ENCODE measurements at places on chromosomes 7 and 10.
A peak's percentile ranks its signal among the peaks of the same experiment; 100 is the strongest.

- DNase-seq: no peak
Observed at GRCh38 chr7:77415476-77415822, 700 bp downstream of the GSAP start.

- DNase-seq: no peak
Observed at GRCh38 chr7:46838463-46838862, 743.4 kb downstream of the TNS3 start.

DNA sequence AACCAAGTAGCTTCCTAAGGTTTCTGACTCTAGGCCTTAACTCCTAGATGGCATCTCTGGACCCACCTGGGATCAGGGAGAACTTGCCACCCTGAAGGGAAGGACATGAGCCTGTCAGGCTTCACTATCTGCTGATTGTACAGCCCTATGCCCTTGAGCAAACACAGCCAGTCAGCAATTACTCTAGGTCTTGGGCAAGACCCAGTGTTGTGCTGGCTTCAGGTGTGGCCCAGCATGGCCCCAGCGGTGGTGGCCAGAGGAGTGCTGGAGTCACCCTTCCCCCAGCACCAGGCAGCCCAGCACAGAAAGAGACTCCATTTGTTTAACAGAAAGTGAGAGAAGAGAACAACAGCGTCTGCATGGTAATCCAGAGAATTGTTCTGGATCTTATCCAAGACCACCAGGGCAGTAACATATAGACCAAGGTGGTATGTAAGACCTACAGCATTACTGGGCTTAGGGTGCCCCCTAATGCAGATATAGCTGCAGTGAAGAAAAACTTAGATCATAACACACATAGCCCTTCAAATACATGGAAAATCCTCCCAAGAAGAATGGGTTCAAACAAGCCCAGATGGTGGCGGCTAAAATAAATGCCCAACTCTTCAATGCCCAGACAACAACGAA is 207.7 kb downstream of the MAGI2 start:
- no peak for DNase-seq

DNA sequence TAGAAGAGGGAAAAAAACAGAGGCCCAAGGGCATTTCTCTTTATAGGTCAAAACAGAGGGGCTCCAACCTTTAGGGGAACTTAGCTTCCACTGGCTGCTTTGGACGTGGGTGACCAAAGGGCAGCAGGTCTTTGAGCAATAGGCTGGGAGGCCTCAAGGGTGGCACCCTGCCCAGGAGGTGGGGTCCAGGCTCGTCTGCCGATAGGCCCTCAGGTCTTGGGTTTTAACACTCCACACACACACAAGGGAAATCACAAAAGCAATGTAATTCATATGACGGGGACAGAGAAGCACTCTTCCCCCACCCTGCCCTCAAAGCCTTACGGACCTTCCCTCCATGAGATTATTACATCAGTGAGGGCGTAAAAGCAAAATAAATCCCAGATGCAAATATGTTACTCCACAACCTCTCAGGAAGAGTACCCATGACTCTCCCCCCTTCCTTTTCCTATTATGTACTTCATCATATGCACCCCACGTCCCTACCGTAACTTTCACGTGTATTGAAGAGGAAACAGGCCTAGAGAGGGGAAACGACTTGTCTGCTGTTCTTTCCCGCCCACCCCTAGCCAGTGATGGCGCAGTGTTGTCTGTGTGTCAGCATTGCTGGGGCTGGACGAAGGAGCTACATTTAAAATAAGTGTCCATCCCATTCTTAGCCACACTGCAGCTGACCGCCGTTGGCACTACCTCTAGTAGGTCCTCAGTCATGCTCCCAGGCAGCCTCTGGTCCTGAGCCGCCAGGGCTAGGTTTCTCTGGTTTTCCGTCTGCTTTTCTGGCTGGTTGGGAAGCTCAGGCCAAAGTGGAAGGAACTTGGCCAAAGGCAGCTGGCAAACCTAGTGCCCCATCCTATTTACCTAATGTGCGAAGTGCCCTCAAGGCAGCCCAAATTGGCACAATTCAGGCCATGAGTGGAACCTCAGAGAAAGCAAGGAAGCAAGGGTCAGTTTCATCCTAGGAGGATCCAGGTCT is 2.1 kb downstream of the PCBD1 start:
- DNase-seq: no peak

GRCh38 chr7:133365917-133366316 is 113.0 kb downstream of the EXOC4 start:
- DNase-seq: no peak

DNA sequence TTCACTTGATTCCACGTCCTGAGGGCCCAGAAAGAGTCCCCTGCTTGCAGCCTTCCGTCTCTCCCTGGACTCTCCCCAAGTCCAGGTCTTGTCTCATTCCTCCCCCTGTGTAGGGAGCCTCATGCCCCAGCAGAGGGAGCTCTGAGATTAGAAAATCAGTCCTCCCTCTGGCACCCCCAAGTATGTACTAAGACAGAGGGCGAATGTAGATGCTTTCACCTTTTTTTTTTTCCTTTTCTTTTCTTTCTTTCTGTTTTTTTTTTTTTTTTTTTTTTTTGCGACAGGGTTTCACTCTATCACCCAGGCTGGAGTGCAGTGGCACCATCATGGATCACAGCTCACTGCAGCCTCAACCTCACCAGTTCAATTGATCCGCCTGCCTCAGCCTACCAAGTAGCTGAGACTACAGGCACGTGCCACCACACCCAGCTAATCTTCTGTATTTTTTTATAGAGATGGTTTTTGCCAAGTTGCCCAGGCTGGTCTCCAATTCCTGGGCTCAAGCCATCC is 10.3 kb downstream of the SFXN3 start:
- DNase-seq: peak; percentile 16

Data from DMS 273 treated with DMSO at 0.1 percent for 48 hours (cell line).